ENCODE measurements at places on chromosomes 6 and 20. TPM values are rescaled to one million over a fixed set of nuclear protein-coding genes. Genes with fewer than 3 reads are reported as not detected.

- H3K27ac ChIP-seq = no peak overlapping the region
- no peak overlapping the region for H3K4me3 ChIP-seq
Measured at GRCh38 chr6:163716690-163717089, 302.2 kb downstream of the QKI start.

TUBB2B gene
- not detected for total RNA-seq

DNA sequence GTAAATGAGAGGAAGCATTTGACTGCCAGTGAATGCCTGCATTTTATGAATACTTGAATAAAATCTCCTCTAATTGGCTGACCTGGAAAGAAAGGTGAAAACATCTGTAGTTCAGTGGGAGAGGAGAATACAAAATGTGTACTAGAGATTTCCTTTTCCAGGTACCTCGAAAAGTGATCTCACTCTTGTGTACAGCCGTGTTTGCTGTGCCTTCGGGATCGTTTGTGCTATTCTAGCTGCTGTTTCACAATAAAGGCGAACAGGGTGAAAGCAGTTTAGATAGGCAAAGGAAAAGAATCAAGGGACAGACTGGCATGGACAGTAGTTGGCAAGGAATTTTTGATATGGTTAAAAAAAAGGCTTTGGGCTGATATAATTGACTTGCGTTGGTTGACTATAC is 112.3 kb downstream of the ARID1B start:
- no peak overlapping the region for H3K27ac ChIP-seq
- H3K27me3 ChIP-seq = no peaks in the 10 kb centered on the region
- no peak for DNase-seq
- H3K36me3 ChIP-seq = no peaks in the 10 kb centered on the region
- no peak overlapping the region for H3K4me3 ChIP-seq
- H3K4me1 ChIP-seq = peaks cover 36% of the 10 kb centered on the region

DNA sequence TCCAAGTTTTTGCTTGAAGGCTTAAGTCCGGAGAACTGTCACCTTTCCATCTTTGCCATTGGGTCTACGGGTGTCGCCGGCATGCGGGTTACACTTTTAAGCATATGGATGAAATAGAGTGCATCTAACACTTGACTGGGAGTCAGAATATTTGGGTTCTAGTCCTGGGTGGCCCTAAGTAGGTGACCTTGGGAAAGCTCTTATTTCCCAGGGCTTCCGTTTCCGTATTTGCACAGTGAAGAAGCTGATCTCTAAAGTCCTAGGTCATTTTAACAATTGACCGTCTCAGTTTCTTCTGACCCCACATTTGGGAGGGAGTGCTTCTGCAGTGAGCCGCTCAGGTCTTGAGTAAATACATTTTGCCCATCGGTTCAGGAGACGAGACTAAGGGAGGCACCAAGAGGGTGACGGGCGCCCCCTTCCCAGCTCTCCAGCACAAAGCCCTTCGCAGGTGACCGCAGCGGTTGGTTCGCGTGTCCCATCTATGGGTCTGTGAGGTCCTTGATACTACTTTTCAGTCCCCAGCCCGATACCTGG is 651 bp upstream of the BLTP3A start:
- H3K27ac ChIP-seq = peak overlapping the region; percentile 90
- peaks cover 4% of the 10 kb centered on the region for H3K36me3 ChIP-seq
- H3K27me3 ChIP-seq = no peaks in the 10 kb centered on the region
- no peak for DNase-seq
- H3K4me1 ChIP-seq = peaks cover 25% of the 10 kb centered on the region
- H3K4me3 ChIP-seq = peak overlapping the region; percentile 97

DNA sequence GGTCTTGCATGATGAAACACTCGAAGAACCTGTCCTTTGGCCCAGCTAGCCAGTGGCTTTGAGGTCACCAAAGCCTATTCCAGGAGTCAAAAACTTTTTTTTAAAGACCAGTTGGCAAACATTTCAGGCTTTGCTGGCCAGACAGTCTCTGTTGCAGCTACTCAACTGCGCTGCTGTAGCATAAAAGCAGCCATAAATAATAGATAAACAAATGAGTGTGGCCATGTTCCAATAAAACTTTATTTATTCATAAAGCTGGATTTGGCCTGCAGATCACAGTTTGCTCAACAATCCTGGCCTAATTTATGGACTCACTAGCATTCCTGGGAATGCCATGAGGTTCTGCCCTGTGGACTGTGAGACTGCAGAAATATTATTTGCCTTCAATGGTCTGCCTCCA is 68.8 kb upstream of the LTV1 start:
- H3K4me1 ChIP-seq = no peaks in the 10 kb centered on the region
- no peaks in the 10 kb centered on the region for H3K36me3 ChIP-seq
- H3K27ac ChIP-seq = no peak overlapping the region

- H3K4me1 ChIP-seq = no peaks in the 10 kb centered on the region
- no peak overlapping the region for H3K4me3 ChIP-seq
- no peaks in the 10 kb centered on the region for H3K36me3 ChIP-seq
- DNase-seq = no peak
- H3K27ac ChIP-seq = no peak overlapping the region
Measured at GRCh38 chr6:44333273-44333919, 9.1 kb upstream of the SPATS1 start.

GRCh38 chr20:64278317-64278681 is 22.8 kb downstream of the PCMTD2 start:
- no peak overlapping the region for H3K27ac ChIP-seq
- no peaks in the 10 kb centered on the region for H3K36me3 ChIP-seq
- no peaks in the 10 kb centered on the region for H3K27me3 ChIP-seq
- H3K4me3 ChIP-seq = no peak overlapping the region

MCM3 gene
- total RNA-seq = 277 TPM

- peaks cover 26% of the 10 kb centered on the region for H3K4me1 ChIP-seq
- H3K27ac ChIP-seq = peak overlapping the region; percentile 50
- no peaks in the 10 kb centered on the region for H3K36me3 ChIP-seq
- H3K4me3 ChIP-seq = peak overlapping the region; percentile 32
Measured at GRCh38 chr6:90233994-90234393, 62.6 kb downstream of the BACH2 start.

HEY2 gene
- total RNA-seq = 0.10 TPM

TCF19 gene
- 96.5 TPM for total RNA-seq

CLDN20 gene
- not detected for total RNA-seq

DNA sequence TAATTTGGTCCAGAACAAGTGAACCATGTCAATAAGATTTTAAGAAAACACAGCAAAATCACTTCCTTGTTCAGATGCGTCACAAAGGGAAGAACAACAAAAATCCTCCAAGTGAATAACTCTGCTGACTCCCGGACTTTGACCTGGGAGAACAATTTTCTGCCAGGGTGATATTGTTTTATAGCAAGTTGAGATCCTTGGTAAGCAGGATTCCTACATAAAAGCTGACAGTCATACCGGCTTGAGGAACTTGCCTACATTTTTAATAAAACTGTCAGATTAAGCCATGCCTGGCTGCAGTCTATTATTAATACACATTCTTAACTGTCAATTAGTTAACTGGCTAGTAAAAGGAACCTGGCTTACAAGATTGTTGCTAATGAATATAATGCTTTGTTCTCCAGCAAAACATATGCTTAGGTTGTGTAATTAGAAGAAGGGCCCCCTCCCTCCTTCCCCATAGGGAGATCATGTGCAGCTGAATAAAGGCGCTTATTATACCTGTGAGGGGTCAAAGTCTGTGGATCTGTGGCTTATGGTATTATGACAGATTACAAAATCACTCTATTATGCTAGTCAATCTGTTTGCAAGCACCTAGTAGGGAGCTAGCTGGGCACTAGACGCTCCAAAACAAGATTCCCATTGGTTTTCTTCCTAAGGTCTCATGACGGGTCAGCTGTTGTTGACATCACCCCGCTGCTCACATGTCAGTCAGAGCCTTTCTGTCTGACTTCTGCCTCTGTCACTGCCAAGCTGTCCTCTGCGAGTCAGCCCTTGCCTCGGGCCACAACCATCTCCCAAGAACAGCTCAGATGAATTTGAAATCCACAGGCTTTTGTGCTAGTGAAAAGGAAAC is 44.6 kb upstream of the SEC63 start:
- DNase-seq = no peak
- H3K4me3 ChIP-seq = no peak overlapping the region
- peaks cover 7% of the 10 kb centered on the region for H3K27me3 ChIP-seq
- no peaks in the 10 kb centered on the region for H3K4me1 ChIP-seq
- H3K27ac ChIP-seq = no peak overlapping the region
- H3K36me3 ChIP-seq = no peaks in the 10 kb centered on the region
